Activated CD8-positive, alpha-beta memory T cell treated with anti-CD3 and anti-CD28 coated beads, Interleukin-2, amount 10 ng/mL, durations not matched to agents 7 days and 5 days (primary cell): ENCODE measurements at places on chromosomes 16 and 17. TPM values are rescaled to one million over a fixed set of nuclear protein-coding genes. Genes with fewer than 3 reads are reported as not detected.
A peak's percentile ranks its signal among the peaks of the same experiment; 100 is the strongest.

DNA sequence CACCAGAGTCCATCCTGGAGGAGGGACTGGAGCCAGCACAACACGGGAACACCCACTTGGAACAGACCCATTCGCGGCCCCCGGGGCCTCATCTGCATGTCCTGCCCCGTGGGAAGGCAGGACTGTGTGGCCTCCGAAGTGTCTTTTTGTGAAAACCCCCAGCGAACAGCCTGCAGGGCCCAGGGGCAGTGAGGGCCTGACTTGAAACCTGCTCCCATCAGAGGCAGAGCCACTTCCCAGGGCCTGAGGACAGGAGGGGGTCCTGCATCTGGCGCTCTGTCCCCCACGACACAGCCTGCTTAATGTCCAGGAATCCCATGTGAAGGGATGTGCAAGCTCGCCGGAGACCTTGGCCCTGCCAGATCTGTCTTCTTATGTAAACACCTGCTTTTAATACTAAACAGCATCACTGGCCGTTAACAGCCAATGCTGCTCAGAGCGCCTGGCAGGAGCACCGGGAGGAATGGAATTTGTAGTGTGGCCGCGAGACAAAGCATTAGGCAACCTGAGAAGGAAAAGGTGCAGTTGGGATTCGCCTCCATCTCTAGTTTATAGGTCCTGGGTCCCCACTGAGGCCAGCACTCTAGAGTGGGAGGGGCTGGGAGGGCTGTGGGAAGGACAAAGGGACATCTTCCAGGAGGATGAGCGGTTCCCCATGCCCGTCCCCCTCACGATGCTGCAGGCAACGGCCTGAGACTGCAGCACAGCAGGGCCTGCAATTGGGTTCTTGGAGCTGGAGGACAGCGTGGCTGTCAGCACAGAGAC lies 9.6 kb upstream of the EVPL start:
- DNase-seq = no peak

DNA sequence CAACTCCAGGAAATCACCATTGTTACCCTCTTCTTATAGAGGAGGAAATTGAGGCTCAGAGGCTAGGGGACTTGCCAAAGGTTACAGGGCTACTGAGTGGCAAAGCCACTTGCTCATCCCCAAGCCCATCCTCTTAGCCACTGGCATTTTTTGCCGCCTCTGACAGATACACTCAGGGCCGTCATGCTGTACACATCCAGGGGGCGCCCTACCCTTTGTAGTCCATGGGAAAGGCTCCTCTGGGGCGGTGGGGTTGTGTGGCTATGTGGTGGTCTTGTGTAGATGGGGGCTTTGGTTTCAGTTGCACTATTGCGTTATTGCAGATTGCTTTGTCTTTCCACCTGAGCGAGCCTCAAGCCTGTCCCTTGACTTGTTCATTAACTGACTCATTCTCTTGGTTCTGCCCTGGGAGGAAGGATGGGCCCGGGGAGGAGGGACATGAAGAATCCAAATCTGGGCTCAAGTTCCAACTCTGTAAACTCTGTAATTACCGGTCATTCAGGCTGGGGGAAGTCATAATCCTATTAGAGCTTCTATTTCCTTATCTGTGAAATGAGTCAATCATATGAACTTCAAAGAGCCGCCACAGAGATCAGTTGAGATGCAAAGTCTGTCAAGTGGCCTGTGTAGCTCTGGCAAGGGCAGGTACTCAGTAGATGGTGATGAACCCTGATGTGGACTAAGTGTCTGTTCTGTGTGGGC lies 2.8 kb downstream of the NOS2 start:
- DNase-seq = no peak

DNA sequence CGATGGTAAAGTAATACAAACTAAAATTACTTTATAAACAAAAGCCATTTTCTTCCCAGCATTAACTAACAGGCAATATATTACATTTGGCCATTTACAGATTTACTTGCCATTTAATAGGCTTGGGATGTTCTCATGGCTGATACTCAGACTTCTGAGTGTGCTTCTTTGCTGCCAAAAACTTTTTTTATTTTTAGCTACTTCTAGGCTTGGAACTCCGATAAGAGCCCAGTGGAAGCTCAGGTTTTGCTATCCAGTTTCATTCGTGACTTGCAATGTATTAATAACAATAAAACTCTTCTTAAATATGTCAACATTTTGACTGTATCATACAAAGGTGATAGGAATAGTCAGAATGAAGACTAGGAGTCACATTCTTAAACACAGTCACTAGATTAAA lies 152.3 kb downstream of the ITFG1 start:
- DNase-seq = no peak

GRCh38 chr17:77540975-77541374 lies 400.2 kb downstream of the SEC14L1 start:
- DNase-seq = no peak

- DNase-seq = no peak
Measured at GRCh38 chr16:48820379-48820778, 210.4 kb upstream of the N4BP1 start.

- DNase-seq = no peak
Measured at GRCh38 chr16:58307583-58308312, 12.9 kb upstream of the PRSS54 start.

DNA sequence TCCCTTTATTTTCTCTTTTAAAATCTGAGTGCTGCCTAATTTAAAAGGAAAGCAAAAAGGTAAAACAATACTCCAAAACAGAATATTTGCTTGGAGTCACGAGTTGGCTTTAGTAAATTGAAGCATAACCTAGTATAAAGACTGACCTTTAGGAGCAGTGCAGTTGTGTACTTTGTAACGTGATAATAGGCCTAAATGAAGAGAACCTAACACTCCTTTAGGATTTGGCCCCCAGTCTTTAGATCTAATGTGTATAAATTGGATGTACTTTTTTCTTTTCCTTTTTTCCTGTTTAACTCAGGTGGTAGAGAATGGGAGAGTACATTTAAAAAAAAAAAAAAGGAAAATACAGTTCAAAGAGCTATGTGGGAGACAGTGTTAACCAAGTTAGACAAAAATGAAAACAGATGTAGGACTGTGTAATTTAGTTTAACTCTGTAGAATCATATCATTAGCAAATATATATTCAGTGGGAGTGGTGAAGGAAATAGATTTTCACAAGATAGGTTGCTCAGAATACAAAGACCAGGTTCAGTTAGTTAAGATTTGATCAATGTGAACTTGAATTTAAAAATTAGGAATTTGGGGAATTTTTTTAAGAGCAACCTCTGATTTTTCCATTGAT lies 16.8 kb downstream of the CPD start:
- no peak for DNase-seq

DNA sequence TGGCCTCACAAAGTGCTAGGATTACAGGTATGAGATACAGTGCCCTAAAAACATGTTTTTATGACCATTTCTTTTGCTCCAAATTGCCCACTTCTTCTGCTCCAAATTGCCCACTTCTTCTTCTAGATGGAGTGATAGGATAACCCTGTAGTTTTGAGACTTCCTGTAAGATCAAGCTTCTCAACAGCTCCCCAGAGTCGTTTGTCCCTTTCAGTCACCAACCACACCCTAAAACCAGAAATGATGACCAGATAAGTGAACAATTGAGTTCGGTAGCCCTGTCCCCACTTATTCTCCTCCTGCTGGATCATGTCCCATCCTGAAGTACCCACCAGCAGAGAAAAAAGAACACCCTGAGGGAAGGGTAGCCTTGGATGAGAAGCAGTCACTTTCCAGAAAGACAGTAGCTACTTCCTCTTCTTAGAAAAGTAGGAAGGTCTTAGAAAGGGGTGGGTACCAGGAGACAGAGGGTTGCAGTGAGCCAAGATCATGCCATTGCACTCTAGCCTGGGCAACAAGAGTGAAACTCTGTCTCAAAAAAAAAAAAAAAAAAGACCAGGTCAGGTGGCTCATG lies 2.5 kb downstream of the ODAD4 start:
- DNase-seq = peak; percentile 45

The EVPLL gene
- total RNA-seq = not detected

The IST1 gene
- total RNA-seq = 209 TPM

The SPATA32 gene
- total RNA-seq = 0.23 TPM

The COG4 gene
- total RNA-seq = 67.3 TPM

The CHST5 gene
- not detected for total RNA-seq

The UNC45B gene
- total RNA-seq = not detected

The RAD51C gene
- total RNA-seq = 61.3 TPM

The FBXW10B gene
- not detected for total RNA-seq

The CXCL16 gene
- total RNA-seq = 0.96 TPM
